ENCODE measurements at places on chromosomes 3 and 15. TPM values are rescaled to one million over a fixed set of nuclear protein-coding genes. Genes with fewer than 3 reads are reported as not detected.

The CLDN18 gene
- not detected for total RNA-seq

The APH1B gene
- 33.4 TPM for total RNA-seq

The MST1R gene
- total RNA-seq, result 0.20 TPM

The FBLN2 gene
- 83.9 TPM for total RNA-seq

DNA sequence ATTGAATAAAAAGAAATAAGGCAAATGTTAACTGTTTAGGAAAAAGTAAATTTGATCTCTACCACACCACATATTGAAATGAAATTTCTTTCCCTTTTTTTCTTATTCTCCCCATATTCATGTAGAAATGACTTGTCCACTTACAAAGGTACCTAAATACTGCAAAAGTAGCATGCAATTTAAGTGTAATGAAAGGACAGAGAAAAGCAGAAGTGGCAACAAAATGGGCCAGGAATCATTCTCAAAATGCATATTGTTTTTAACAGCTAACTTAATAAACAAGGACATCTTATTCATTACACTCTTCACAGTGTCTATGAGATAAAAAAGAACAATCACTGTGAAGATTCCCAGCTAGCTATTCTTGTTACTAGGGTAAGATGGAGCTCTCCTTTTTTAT, 40.6 kb upstream of the FGF7 start:
- no peak for DNase-seq

DNA sequence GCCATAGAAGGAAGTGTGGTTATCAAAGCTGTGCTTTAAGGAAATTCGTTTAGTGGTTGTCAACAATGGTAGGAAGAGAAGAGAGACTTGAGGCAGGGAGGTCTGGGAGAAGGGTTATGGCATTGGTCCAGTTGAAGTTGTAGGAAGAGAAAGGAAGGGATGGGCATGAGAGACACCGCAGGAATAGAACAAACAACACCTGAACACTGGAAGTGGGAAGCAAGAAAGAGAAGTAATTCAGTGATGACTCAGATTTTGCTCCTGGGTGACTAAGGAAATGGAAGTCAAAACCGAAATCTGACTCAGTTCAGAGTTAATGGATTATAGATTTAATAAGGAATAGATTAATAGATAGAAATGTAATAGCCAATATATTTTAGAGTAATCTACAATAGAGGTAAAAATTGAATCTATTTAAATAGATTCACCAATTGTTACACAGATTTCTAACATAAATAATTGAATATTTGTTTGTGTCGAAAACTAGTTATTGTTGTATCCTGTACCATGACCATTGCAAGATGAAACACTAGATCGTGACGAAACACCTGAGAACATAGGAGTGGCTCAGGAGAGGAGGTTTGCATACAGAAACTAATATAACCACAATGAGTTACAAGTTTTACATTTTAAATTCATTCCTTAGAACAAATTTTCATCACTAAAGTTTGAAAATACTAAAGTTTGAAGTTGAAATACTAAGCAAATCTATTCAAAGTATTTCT, 36.0 kb downstream of the THBS1 start:
- no peak for DNase-seq

DNA sequence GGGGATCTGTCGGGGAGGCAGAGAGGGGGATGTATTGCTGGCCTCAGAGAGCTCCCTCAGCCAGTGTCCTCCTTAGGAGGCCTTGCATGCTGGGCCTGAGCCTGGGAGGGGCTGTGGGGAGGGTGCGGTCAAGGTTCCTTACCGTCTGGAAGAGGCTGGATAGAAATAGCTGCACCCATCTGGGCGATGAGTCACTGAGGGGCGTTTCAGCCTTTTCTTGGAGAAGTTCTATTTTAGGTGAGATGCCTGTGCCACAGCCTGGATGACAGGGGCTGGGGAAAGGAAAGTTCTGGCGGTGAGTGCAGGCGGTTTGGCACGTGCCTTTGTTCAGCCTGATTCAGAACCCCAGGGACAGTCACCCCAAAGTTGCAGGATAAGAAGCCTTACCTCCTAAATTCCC, 35.7 kb upstream of the APEH start:
- DNase-seq, result peak; percentile 35

- no peak for DNase-seq
These were observed at the start of gene TNFAIP8L3 for GRCh38 chr15:51094606-51095569. TNFAIP8L3 (minus strand) TSS chr15:51094906; CDS start chr15:51094595, 311 bp downstream.

DNA sequence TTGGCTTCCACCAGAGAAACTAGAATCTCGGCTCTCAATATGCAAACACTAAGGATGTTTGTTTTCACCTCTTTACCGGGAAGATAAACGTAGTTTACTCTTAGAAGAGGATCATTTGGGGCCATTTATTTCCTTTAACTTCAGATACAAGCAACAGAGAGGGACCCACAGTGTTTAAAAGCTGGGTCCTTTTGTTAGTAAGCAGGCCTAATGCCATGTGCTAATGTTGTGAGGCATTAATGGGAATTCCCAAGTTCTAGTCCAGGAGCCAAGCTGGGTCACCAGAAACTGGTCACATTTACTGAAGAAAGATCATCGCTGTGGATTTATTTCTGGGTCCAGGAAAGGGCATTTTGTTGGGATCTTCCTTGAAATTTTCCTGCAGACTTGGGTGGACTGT, 78.1 kb upstream of the ADAMTS9 start:
- no peak for DNase-seq

DNA sequence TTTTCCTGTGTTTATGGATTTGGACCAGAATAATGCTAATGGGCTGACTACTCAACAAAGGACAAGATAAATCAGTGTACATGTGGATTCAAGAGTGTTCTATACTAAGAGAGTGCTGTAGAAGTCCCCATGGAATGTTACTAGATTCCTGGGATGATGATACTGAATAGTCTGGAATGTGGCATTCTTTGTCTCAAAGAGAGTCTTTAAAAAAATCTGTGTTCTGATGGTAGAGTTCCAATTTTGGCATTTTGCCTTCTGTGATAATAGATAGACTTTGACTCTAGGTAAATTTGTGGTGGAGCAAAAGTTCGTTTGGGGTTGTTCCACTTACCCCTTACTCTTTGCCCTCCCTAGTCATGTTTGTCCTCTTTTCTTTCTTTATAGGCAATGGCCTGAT, 43.7 kb downstream of the NMD3 start:
- peak; percentile 63 for DNase-seq

DNA sequence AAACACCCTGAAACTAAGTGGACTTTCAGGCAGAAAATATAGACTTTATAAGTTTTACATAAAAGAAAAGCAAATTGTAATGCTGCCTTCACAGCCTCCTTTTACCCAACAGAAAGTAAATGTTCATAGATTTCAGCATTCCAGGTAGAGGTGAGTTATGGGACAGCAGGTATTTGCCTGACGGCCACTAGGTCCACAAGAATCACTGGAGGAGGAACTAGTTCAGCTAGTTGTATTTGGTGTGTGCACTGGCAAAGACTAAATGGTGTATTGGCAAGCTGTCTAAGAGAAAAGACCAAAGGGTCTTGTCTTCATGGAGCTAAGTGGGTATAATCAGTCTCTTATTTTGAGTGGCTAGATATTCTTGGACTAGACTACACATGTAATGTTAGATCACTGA, 34.2 kb downstream of the ZNF654 start:
- no peak for DNase-seq

DNA sequence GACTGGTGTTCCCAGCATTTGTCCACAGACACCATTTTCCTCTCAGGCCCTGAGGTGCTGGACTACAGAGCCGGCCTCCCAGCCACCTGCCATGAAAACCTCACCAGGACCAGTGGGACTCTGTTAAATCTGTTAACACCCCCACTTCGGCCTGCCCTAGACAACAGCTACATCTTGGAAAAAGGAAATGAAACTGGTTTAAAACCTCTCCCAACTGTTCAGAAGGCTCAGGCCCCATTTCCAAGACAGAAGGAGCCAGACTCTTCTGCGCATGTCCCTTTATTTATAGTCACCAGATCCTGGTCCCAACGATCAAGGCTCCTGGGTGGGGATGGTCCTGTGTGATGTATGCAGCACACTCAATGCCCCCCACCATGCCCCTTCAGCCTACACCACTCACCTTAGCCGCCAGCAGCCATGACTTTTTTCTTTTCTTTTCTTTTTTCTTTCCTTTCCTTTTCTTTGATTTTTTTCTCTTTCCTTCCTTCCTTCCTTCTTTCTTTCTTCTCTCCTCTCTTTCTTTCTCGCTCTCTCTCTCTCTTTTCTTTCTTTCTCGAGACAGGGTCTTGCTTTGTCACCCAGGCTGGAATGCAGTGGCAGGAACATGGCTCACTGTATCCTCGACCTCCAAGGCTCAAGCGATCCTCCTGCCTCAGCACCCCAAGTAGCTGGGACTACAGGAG, 25.5 kb upstream of the FLNB start:
- no peak for DNase-seq

GRCh38 chr3:194255252-194256039, 95.7 kb downstream of the CPN2 start:
- DNase-seq, result no peak

DNA sequence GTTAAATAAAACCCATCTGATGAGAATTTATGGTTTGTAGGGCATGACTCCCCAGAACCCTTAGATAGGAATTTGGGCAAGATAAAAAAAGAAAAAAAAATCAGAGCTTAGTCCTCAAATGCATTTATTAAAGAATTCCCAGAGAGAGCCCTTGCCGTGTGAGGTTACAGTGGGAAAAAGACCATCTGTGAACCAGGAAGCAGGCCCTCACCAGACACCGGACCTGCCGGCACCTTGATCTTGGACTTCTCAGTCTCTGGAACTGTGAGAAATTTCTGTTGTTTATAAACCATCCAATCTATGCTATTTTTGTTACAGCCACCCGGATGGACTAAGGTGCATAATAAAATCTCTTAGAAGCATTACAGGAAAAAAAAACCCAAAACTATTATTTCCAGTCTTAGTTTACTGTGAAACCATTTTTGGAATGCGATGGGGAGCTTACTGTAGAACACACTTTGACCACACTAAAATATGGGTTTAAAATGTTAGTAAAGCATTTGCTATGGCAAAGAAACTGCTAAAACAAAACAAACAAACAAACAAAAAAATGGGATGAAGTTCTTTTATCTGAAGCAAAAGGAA, 72.2 kb downstream of the LEKR1 start:
- DNase-seq, result no peak

DNA sequence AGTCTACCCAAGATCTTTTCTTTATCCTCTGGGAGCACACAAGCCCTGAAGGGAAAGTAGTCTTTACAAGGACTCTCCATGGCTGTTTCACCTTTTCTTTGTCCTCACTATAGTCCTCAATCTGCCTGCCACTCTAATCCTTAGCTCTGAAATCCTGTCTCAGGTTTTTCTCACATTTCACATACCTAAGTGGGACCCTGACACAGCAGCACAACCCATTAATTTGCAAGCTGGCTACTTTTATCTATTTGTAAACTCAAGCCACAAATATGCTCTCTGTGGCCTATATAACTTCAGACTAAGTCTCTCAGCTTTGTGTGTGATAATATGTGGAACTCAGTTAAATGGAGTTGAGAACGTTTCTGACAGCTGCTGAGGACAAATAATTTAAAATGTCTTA, 19.8 kb downstream of the SIN3A start:
- no peak for DNase-seq

- no peak for DNase-seq
These were observed 638.0 kb downstream of the OTOL1 start for GRCh38 chr3:162134571-162134970.

DNA sequence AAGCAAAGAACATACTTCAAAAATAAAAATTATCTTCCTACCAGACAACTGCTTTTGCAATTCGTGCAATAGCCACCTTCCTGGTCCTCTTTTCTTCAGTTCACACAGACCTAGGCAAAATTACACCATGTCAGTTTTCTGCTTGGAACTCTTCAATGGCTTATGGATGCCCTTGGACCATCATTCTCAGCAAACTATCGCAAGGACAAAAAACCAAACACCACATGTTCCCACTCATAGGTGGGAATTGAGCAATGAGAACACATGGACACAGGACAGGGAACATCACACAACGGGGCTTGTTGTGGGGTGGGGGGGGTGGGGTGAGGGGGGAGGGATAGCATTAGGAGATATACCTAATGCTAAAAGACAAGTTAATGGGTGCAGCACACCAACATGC, 29.2 kb upstream of the PLSCR5 start:
- no peak for DNase-seq

DNA sequence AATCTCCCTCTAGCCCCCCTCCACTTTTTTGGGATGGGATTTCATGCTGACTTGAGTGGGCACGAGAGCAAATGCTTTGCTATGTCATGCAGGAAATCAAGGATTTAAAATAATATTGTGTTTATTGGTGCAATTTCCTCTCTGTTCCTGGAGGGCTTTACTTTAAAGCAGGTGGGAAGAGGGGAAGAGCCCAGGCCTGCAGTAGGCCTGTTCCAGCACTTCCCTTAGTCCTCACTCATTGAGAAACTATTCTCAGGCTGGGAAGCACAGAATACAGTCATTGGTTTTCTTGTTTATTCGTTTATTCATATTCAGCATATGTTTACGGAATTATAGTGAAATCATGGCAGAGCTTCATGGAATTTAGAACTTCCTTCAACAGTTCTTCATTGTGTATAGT, 41.7 kb upstream of the SPSB4 start:
- DNase-seq, result no peak

DNA sequence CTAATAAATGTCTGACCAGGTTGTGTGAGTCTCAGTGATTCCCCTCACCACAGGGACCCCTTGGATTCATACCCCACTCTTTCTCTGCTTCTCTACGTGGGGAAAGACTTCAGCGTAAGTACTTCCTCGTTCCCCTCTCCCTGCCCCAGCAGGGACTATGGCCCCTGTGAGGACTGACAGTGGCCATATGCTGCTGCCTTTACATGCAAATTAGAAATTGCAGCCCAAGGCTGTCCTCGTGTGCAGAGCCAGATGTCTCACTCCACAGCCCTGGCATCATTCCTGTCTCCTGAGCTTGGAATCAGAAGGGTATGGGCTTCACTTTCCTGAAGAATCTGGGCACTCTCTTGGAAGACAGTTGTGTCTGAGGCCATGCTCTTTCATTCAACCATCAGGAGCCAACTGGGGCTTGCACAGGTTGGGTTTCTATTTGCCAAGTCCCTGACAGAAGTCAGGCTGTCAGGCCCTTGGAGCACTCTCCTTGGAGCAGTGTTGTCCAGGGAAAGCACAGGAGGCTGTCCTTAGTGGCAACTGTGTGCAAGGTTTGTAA, 30.5 kb upstream of the IQCF2 start:
- no peak for DNase-seq

DNA sequence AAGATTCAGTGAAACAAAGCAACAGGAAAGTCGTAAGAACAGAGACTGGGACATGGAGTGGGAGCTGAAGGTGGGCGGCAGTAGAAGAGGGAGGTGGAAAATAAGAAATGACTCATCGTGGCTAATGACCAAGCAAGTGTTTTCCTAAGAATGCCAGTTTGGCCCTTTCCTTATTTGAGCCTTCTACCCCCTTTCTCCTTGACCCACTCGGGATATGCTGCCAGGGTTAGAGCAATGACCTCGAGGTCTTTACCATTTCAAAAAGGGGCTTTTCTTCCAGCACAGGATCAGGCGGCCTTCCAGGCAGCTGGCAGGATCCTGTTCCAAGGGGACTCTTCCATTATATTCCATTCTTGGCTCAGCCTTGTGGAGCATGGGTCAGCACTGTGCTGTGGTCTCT, 241.1 kb downstream of the RYR3 start:
- no peak for DNase-seq

- peak; percentile 83 for DNase-seq
These were observed 1.6 kb upstream of the TEX264 start for GRCh38 chr3:51669241-51670052.
